ENCODE measurements at places on chromosomes 16 and 17. TPM values are rescaled to one million over a fixed set of nuclear protein-coding genes. Genes with fewer than 3 reads are reported as not detected.
A peak's percentile ranks its signal among the peaks of the same experiment; 100 is the strongest.

SPECC1 gene
- 6.8 TPM for total RNA-seq

ZNF469 gene
- 0.59 TPM for total RNA-seq

FOXC2 gene
- total RNA-seq = 2.0 TPM

KRTAP16-1 gene
- not detected for total RNA-seq

SLC35G6 gene
- total RNA-seq = not detected

CBFA2T3 gene
- total RNA-seq = 14.9 TPM

ZFPM1 gene
- total RNA-seq = 4.4 TPM

C16orf96 gene
- total RNA-seq = 0.07 TPM

PLCG2 gene
- 6.4 TPM for total RNA-seq

- DNase-seq = no peak
- no peaks in the 10 kb centered on the region for H3K4me1 ChIP-seq
These were observed 170.4 kb downstream of the SALL1 start for GRCh38 chr16:50980666-50981065.

DNA sequence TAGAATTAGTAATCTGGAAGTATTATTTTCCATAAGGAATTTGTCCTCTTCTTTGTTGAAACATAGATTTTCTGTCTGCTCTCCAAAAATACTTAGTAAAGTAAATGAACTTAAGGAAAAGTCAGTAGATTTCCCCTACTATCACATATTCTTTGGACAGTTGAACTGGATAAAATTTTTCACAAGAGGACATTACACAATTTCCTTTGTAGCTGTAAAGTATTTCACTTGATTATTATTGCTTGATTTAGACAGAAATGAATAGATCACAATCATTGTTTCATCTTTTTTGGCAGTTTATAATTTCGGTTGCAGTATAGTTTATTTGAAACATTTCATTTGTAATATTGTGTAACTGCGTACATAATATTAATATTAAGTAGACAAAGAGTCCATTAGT is 12.5 kb downstream of the CYB5B start:
- peaks cover 32% of the 10 kb centered on the region for H3K4me1 ChIP-seq
- H3K27me3 ChIP-seq = no peaks in the 10 kb centered on the region
- no peak for DNase-seq
- peaks cover 34% of the 10 kb centered on the region for H3K36me3 ChIP-seq

- no peak overlapping the region for H3K4me3 ChIP-seq
- H3K4me1 ChIP-seq = no peaks in the 10 kb centered on the region
- peak; percentile 86 for DNase-seq
- H3K27ac ChIP-seq = peak overlapping the region; percentile 75
- no peaks in the 10 kb centered on the region for H3K27me3 ChIP-seq
- H3K36me3 ChIP-seq = no peaks in the 10 kb centered on the region
These were observed 24.3 kb upstream of the CRISPLD2 start for GRCh38 chr16:84795329-84796053.

DNA sequence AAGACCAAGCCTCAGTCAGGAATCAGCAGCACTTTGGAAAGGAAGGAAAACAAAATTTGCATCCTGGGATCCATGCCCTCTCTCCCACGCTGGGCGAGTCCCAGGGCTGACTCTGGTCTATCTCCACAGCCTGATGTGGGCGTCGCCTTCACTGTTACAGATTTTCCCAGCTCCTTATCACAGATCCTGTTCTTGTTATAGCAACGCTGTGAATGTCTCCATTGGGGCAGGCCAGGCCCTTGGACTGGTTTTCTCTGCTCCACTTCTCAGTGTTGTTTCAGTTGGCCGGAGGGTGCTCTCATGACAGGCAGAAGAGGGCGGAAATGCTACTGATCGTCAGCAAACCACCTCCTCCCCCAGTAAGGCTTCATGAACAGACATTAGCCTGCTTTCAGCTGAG is 127.9 kb upstream of the CDH11 start:
- H3K4me1 ChIP-seq = peaks cover 16% of the 10 kb centered on the region
- H3K27me3 ChIP-seq = no peaks in the 10 kb centered on the region
- H3K4me3 ChIP-seq = no peak overlapping the region
- H3K27ac ChIP-seq = peak overlapping the region; percentile 83

DNA sequence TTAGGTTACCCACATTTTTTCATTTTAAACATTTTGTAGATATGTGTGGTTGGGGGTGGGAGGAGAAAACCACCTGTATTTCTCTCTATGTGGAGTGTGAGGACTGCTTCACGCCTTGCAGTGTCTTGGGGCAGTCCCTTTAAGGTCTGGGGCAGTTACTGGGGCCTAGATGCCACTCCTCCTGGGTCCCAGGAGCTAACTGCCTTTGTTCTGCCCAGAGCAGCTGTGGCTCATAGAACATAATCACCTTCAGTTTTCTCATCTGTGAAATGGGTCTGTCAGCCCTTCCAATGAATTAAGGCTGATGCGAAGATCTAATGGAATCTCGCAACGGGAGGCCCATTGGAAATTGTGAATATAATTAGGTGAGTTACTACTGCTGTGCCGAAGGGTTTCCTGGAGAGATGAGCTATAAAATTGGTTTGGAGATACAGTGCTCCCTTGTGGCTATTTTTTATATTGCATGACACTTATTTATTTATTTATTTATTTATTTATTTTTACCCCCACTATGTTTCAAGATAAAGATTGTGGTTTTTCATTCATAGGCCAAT is 22.9 kb downstream of the DHRS7C start:
- H3K4me3 ChIP-seq = no peak overlapping the region
- H3K27ac ChIP-seq = no peak overlapping the region
- peaks cover 34% of the 10 kb centered on the region for H3K27me3 ChIP-seq
- DNase-seq = no peak
- no peaks in the 10 kb centered on the region for H3K36me3 ChIP-seq
- peaks cover 4% of the 10 kb centered on the region for H3K4me1 ChIP-seq

- peak overlapping the region; percentile 31 for H3K27ac ChIP-seq
- no peaks in the 10 kb centered on the region for H3K27me3 ChIP-seq
- no peaks in the 10 kb centered on the region for H3K36me3 ChIP-seq
- H3K4me1 ChIP-seq = peaks cover 18% of the 10 kb centered on the region
- no peak overlapping the region for H3K4me3 ChIP-seq
These were observed 50.3 kb downstream of the KPNA2 start for GRCh38 chr17:68085771-68086381.

DNA sequence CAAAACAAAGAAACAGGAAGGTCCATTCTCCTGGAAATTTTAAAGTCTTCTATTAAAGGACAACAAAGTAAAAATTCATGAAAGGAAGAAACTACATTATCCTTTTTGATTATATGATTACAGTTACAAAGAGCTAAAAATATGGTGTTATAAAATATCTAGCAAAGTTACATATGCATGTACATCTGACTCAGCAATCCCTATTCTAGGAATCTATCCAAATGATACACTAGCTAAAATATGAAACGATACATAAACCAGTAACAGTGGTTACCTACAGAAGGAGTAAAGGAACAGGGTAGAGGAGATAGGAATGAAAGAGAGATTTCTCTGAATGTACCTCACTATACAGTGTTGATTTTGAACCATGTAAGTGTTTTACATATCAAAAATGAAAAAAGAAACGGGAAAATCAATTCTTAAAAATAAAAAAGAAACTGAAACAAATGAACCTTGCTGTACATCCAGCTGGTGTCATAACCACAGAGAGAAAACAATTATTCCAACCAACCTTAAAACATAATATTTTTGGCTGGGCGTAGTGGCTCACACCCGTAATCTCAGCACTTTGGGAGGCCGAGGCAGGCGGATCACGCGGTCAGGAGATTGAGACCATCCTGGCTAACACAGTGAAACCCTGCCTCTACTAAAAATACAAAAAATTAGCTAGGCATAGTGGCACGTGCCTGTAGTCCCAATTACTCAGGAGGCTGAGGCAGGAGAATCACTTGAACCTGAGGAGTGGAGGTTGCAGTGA is 41.4 kb downstream of the HYDIN start:
- H3K4me1 ChIP-seq = no peaks in the 10 kb centered on the region
- no peaks in the 10 kb centered on the region for H3K36me3 ChIP-seq
- H3K4me3 ChIP-seq = no peak overlapping the region
- no peak for DNase-seq
- no peak overlapping the region for H3K27ac ChIP-seq

DNA sequence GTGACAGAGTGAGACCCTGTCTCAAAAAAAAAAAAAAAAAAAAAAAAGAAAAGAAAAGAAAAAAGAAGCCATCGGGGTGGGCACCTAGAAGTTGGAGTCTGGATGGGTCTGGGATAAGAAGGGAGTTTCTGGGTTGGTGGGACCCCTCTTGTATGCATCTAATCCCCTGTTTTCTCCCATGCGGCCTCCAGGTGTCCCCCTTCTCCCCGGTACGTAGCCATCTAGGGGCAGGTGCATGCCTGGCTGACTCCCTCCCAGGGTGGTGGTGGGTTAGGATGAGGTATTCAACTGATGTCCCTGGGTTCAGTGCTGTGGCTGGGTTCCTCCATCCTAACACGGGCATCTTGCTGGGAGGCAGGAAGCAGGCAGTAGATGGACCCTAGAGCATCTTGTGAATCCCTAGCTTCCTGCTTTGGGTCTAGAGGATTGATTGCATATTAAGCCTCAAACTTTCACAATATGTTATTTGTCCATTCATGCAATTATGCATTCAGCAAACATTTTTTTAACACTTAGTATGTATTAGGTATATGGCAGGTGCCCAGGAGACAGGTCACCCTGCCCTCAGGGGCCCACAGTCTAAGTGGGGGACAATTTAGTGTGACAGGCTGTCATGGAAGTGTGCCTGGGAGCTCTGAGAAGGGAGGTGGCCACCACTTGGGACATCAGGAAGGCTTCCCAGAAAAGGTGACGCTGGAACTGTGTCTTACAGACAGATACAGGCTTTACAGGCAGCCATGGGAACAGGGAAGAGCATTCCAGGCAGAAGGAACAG is 13.1 kb downstream of the FMNL1 start:
- no peak overlapping the region for H3K27ac ChIP-seq
- no peak overlapping the region for H3K4me3 ChIP-seq
- no peaks in the 10 kb centered on the region for H3K36me3 ChIP-seq
- H3K27me3 ChIP-seq = no peaks in the 10 kb centered on the region
- H3K4me1 ChIP-seq = peaks cover 20% of the 10 kb centered on the region
- no peak for DNase-seq

- no peaks in the 10 kb centered on the region for H3K27me3 ChIP-seq
- no peaks in the 10 kb centered on the region for H3K4me1 ChIP-seq
These were observed 4.7 kb upstream of the RBBP6 start for GRCh38 chr16:24534620-24535019.

DNA sequence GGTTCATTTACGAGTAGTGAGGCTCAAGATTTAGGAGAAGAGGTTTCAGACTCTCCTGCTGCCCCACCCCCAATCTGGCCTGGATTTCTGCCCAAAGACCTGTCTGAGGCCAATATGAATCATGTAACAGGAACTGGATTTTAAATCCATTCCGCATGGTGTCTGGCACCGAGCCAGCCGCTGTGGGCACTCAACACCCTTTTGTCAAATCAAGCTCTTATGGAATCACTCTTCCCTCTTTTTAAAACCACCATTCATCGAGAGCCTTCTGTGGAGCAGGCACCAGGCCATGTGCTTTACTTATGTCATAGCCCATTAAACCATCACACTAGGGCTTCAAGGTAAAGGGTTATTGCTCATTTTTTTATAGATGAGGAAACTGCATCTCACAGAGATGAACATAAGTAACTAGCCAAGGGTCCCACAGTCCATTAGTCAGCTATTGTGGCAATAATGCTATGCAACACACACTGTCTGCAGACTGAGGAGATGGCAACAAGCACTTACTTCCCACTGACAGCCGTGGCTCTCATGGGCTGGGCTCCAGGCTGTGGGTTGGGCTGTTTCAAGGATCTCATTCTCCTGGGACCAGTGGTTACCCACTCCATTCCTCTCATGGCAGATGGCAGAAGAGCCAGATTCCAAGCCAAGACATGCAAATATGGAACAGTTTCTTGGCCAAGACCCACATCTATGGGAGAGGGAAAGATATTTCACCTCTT is 93.6 kb downstream of the WSCD1 start:
- DNase-seq = no peak
- H3K36me3 ChIP-seq = no peaks in the 10 kb centered on the region
- no peak overlapping the region for H3K27ac ChIP-seq
- H3K4me3 ChIP-seq = no peak overlapping the region
- H3K27me3 ChIP-seq = no peaks in the 10 kb centered on the region
- no peaks in the 10 kb centered on the region for H3K4me1 ChIP-seq

GRCh38 chr17:4467287-4467686 is 31.4 kb upstream of the SPNS2 start:
- H3K27ac ChIP-seq = no peak overlapping the region
- H3K36me3 ChIP-seq = no peaks in the 10 kb centered on the region
- peaks cover 18% of the 10 kb centered on the region for H3K4me1 ChIP-seq
- no peak overlapping the region for H3K4me3 ChIP-seq
- no peak for DNase-seq

DNA sequence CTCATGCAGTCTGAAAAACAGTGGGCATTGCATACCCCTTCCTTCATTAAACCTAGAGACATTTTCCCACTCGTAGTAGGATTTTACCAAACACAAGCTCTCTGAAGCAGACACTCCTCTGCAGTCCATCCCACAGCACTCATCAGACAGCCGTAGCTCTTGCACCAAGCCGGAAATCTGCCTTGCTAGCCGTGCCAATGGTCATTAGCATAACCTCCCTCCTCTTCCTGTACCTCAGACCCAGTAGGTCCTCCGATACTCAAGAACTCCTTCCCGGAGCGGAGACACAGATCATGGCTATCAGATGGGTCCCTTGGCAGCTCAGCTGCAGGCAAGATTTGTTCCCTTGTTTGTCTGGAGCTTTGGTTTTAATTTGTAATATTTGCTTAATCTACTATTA is 483.1 kb upstream of the PSMD7 start:
- H3K27me3 ChIP-seq = no peaks in the 10 kb centered on the region
- H3K36me3 ChIP-seq = no peaks in the 10 kb centered on the region
- no peak overlapping the region for H3K27ac ChIP-seq
- peaks cover 4% of the 10 kb centered on the region for H3K4me1 ChIP-seq

GRCh38 chr17:29588562-29589411 is 661 bp downstream of the GIT1 start:
- no peaks in the 10 kb centered on the region for H3K36me3 ChIP-seq
- no peaks in the 10 kb centered on the region for H3K27me3 ChIP-seq
- peak; percentile 31 for DNase-seq
- H3K4me3 ChIP-seq = peak overlapping the region; percentile 88

GRCh38 chr17:896454-896853 is 83.1 kb downstream of the NXN start:
- no peak for DNase-seq
- H3K4me1 ChIP-seq = peaks cover under 1% of the 10 kb centered on the region
- H3K27ac ChIP-seq = peak overlapping the region; percentile 81
- no peaks in the 10 kb centered on the region for H3K27me3 ChIP-seq
- H3K4me3 ChIP-seq = no peak overlapping the region

DNA sequence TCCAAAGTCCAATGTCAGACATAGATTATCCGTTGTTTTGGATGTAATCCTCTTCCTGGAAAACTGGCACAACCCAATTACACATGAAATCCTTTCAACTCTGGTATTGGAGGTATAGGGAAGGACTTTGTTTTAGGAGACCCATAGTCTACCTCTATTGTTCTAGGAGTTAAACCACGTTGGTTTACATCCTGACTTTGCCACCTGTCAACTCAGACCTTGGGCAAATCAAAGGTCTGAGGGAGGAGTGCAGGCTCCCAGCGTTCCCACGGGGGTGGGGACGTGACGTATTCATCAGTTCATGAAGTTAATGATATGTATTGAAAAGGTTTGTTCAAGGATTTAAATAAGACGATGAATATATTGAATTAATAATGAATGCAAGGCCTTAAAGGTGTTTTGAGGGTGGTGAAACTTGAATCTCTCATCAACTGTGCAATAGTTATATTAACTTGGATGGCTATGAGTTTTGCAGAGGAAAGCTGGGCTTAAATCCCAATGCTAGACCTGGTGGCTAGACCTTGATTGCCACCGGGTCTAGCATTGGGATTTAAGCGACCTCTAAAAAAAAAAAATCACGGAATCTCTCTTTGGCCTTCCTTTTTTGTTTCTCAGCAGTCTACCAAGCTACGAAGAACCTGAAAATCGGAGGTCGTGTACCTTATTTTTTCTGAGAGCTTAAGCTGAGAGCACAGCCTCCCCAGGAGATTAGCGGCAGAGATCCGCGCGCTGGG is 744 bp upstream of the NF1 start:
- peak overlapping the region; percentile 96 for H3K4me3 ChIP-seq
- H3K4me1 ChIP-seq = peaks cover 27% of the 10 kb centered on the region
- no peaks in the 10 kb centered on the region for H3K36me3 ChIP-seq
- H3K27ac ChIP-seq = peak overlapping the region; percentile 85
- H3K27me3 ChIP-seq = no peaks in the 10 kb centered on the region

Measured in heart right ventricle (tissue), 16 donors.